Stimulated activated CD8-positive, alpha-beta memory T cell treated with anti-CD3 and anti-CD28 coated beads, Interleukin-15, amount 100 ng/mL, for 1 hour (primary cell): ENCODE measurements at places on chromosomes 6 and 20.

GRCh38 chr6:67606906-67607828, 1027.9 kb upstream of the ADGRB3 start:
- no peak for DNase-seq

DNA sequence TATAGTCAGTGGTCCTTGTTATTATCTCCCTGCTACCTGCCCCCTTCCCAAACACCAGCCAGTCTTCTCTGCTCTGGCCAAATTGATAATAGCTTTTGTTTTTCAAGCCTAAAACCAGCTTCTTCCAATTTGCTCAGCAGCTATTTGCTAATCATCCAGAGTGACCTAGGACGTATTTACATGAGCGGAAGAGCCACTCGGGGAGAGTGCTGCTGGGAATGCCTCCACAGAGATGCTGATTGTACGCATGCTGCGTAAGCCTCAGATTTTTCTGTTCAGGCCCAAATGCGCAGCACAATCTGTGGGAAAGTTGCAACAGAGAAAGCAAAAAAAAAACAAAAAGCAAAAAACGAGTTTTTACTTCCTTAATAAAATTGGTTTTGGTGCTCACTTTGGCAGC, 24.4 kb upstream of the ID1 start:
- DNase-seq, result no peak

- no peak for DNase-seq
Observed at GRCh38 chr6:104252276-104252675, 607.4 kb downstream of the HACE1 start.

DNA sequence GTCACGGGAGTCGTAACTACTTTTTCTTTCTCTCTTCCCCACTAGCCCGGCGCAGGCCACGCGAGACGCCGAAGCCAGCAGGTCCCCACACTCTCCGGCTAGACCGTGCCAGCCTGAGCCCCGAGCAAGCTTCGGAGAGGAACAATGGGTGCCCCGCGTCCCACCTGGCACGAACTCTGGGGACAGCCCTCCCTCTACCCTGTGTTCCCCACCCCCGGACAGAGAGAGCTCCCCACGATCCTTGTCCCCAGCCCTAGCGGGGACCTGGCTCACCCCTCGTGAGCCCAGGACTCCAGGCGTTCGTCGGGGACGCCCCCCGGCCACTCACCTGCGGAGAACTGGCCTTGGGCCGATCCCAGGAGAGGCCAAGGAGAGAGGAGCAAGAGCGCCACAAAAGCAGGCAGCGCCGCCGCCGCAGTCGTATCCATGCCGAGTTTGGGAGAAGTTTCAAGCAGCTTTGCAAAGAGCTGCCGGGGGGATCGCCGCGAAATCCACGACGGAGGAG, 416 bp downstream of the PTPRK start:
- DNase-seq, result peak; percentile 9

- no peak for DNase-seq
Observed at GRCh38 chr6:122861594-122861993, 72.5 kb downstream of the SMPDL3A start.

GRCh38 chr6:120556491-120556890, 777.8 kb downstream of the TBC1D32 start:
- no peak for DNase-seq

- no peak for DNase-seq
Observed at GRCh38 chr20:20138301-20139064, 86.2 kb downstream of the CFAP61 start.

GRCh38 chr20:37519508-37520418, 1.3 kb upstream of the NNAT start:
- DNase-seq, result no peak

DNA sequence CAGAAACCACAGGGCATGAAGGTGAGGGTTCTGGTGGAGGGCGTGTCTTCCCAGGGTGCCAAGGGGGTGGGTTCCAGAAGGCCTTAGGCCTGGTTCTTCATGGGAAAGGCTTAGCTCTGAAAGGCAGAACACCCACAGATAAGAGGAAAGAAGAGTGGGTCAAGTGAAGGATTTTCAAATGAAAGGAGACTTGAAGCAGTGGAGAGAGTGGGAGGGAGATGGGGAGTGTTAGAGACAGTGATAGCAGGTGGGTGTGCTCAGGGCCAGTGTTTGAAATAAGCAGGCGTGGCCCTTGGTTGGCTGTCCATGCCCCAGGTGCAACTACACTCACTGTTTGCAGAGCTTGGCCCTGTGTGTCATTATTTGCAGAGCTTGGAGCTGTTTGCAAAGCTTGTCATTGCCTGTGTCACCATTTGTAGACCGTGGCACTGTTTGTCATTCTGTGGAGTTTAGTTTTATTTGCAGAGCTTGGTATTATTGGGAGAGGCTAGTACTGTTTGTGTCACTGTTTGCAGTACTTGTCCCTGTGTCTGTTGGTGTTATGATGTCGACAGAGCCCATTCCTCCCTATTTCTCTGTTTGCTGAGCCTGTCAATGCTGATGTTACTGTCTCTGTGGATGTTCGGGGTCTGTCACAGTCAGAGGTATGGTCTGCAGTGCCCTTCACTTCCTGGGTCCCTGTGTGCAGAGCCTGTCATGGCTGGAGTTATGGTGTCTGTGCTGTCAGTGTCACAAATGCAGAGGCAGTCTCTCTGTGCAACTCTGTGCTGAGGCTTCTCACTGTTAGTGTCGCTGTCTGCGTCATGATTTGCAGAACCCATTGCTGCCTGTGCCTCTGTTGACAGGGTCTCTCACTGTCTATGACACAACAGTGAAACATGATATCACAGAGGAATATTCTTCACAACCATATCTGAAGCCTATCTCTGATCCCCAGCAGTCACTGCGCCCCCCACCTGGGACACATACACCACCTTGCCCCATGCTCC, 127.7 kb upstream of the LRFN2 start:
- DNase-seq, result no peak

DNA sequence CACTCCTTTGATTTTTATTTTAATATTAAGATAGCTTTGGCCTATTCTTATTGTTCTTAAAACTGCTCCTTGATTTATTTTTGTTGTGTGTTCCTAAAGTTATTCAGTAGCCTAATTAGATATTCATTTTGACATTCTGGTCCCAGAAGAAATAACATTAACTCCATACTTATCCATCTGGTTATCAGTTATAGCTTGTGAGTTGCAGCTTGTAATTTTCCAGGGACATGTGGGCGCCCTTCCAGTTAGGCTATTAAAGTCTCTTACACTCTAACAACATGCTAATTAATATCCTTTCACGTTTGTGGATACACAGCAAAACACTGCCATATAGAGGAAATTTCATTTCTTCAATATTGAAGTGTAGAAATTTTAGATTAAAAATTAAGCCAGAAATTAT, 987.5 kb downstream of the HACE1 start:
- no peak for DNase-seq

DNA sequence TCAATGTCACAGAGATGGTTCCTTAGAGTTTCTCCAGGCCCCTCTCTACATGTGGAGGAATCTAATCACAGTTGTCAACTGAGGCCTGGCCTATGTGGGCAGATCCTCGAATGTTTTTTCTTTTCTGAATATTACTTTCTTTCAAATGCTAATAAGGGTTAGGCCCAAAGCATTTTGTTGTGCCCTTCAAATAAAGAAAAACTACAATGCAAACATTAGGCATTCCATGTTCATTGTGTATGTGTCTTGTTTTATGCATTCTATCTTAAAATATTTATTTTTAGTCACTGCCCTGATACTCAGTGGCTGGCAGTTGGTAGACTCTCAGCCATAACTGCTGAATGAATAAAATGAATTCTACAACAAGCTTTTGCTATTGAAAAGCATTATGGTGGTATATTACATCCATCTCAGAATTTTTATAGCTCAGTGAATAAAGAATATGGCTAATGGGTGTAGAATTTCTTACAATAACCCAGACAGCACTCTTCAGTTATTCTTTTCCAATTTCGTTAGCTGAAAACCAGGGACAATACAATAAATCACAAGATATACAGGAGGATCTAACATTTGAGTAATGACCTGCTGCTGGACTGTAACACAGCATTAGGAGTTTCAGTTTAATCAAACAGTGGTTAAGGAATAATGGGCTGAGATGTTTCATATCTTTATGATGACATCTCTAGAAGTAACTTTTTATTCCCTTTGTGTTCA, 28.3 kb downstream of the RGS17 start:
- no peak for DNase-seq

- no peak for DNase-seq
Observed at GRCh38 chr6:114997813-114998292, 655.0 kb upstream of the HS3ST5 start.

DNA sequence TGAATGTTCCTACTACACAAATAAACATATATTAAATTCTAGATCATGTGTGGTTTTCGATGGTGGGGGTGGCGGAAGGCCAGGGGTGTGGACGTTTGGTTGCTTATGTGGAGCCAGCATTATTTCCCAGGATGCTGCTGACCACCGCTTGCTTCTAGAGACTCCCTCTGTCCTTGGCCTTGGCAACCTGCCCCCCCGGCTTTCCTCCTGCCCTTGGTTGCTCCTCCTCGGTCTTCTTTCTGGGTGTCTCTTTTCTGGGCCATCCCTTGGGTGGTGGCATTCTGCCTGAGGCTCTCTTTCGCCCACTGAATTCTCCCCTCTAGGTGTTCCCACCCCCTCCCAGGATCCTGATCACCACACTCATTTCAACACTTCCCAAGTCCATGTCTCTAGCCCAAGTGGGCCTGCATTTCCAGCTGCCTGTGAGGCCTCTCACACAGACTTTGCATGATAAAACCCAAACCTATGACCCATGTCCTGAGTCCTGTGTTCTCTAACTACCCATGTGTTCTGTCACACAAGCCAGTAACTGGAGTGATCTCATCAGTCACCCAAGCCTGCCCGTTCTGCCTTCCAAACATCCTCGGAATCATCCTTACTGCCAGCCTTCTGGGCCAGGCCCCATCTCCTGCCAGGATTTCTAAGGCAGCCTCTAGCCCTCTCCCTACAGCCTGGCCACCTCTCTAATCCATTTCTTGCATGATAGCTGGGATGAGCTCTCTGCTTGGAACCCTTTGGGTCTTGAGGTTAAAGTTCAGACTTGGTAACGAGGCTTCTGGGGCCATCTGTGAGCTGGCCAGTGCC, 71.2 kb downstream of the CDS2 start:
- DNase-seq, result no peak

DNA sequence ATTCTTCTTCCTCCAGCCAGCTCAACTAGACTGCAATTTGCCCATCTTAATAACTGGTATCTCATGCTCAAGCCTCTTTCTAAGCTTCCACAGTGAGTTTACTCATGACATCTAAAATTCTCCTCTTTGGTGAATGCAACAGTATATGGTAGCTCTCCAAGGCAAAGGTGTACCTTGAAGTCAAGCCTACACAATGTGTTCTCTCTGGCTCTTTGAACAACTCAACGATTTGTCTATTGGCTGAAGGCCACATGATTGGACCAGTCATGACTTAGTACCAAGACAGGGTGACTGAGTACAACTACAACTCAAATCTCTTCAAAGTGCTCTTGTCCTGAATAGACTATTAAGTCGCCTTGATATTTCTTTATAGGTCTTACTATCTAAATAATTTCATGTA, 199.6 kb downstream of the PKHD1 start:
- DNase-seq, result no peak

- no peak for DNase-seq
Observed at GRCh38 chr6:19831358-19831757, 5.8 kb upstream of the ID4 start.

GRCh38 chr20:25291432-25292133, 43.7 kb downstream of the PYGB start:
- no peak for DNase-seq

DNA sequence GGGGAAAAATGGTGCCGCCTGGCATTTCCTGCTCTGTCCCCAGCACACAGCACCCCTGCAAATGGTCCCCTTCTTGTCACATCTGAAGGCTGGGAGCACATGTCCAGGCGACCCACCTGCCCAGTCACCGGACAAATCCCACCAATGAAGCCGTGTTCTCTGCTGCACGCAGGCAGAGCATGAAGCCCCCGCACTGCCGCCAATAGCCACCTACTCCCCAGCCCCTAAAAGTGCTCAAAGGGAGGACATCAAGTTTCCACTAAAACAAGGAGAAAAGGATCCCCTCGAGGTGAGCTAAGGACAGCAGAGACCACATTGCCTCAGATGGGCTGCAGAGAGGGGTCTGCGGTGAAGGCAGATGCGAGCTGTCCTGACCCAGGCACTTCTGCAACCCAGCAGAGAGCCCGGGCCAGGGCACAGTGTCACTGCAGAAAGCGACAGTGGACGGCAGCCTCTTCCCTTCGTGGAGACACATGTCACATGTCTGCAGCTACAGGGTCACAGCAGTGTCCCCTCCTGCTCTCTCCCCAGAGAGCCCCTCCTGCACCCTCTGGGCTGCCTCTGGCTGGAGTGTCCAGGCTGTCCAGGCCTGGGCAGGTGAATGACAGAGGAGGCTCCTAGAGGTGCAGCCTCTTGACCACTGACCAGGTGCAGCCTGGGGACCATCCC, 221.5 kb downstream of the PREX1 start:
- DNase-seq, result no peak

GRCh38 chr20:19677336-19677735, 80.7 kb upstream of the RIN2 start:
- DNase-seq, result no peak

- DNase-seq, result no peak
Observed at GRCh38 chr20:20820785-20821483, 108.5 kb upstream of the RALGAPA2 start.

DNA sequence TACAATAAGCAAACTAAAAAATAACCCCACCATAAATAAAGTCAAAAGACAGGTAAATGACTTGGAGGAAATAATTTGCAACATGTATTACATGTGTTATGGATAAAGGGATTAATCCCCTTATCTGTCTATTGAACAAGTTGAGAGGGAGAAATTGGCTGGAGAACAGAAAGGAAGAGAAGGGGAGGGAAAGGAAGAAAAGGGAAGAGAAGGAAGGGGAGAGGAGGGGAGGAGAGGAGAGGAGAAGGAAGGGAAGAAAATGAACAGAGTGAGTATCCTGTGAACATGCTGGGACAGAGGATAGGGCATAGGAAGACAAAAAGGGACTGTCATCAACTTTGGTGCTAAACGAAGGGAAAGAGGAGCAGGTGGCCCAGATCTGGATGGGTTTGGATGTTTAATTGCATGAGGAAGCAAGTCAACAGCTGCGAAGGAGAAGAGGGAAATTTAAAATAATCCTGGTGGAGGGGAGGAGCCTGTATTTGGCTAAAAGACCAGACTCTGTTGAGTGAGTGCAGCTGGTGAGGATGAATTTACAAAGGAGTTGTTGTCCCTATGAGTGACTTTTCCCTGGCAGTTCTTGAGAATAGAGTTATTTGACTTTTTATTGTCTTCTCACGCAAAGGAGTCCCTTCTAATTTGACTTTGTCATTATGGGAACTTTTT, 14.2 kb upstream of the SHLD1 start:
- no peak for DNase-seq

GRCh38 chr6:64270083-64270482, 634.5 kb downstream of the PHF3 start:
- DNase-seq, result no peak

GRCh38 chr6:134464690-134465411, 146.9 kb upstream of the SGK1 start:
- DNase-seq, result no peak

GRCh38 chr6:22631091-22631490, 61.7 kb downstream of the HDGFL1 start:
- DNase-seq, result no peak

DNA sequence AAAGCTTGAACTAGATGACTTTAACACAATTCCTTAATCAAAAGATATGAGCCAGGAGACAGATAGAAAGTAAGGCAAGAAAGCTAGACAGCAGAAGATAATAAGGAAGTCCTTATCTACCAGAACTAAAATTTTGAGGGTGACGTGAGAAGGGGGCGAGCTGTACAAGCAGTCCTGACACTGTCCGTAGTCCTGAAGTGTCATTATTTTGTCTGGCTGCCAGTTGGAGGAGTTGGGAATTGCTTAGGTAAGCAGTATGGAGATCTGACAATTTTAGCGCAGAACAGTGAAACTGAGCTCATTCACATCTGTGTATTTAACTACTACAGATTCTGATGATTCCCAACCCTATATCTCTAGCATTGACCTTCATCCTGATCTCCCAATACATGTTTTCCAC, 25.8 kb upstream of the CEP85L start:
- DNase-seq, result no peak
